ENCODE measurements at places on chromosomes 4 and X. TPM values are rescaled to one million over a fixed set of nuclear protein-coding genes. Genes with fewer than 3 reads are reported as not detected.

Gene TMEM271
- total RNA-seq: 0.30 TPM

DNA sequence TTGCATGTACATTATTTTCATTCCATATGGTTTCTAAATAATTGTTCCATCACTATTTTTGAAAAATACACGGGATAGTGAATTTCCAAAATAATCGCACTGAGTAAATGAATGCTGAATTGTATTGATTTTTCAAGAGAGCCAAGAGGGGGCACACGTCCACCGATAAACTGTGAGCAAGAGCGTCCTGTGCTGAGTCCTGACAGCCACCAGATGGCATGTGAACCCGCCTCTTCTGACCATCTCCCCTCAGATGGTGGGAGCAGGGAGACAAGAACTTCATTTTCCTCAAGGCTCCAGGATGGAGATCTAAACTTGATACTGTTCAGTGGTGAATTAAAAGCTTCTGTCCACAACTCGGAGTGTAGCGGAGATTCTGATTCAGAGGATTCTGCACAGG is 30.6 kb upstream of the IL9R start:
- DNase-seq: no peak

GRCh38 chr4:80540785-80541469 is 205.4 kb downstream of the CFAP299 start:
- no peak for DNase-seq

GRCh38 chr4:154456240-154456639 is 35.4 kb downstream of the DCHS2 start:
- DNase-seq: no peak

DNA sequence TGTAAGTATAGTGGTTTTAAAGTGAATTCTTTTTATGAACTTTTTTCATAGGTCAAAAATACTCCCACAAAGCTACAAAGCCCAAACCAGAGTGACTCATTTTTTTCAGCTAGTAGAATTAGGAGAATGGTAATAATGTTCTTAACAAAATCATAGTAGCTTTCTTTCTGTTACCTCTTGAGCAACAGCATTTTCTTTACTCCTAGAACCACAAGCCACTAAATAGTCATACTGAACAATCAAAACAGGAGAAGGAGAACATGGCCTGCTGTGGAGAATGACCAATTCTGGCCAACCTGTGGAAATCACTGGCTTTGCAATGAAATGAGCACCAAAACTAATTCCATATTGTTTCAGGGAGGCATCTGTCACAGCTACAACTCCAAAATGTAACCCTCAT is 112.9 kb downstream of the AMMECR1 start:
- DNase-seq: no peak

Gene KIAA1210
- 0.10 TPM for total RNA-seq

- DNase-seq: no peak
These were observed 91.6 kb upstream of the NMU start for GRCh38 chr4:55727746-55728145.

DNA sequence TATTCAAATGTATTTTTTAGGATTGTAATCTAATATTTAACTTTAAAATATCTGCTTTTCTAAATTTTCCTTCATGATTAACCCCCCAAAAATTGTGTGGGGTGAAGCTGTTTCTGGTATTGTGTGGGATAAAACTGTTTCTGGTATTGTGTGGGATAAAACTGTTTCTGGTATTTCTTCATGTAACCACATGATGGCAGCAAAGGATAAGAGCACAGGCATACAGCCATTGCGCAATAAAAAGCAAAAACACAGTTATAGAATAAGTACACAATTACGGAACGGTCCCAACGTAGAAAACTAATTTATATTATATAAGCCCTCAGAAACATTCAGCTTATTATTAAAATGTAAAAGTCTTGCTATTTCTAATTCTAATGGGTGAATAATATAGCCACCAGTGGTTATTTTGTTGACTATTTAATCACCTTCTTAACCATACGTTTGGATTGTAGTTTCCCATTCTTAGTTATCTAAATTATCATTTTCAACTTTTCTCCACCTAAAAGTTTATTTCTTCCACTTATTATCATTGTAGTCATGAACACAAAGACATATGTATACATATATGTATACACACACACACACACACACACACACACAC is 333.9 kb upstream of the FSTL5 start:
- peak; percentile 50 for DNase-seq

GRCh38 chr4:129337228-129337620 is 241.3 kb downstream of the C4orf33 start:
- DNase-seq: no peak

Gene VEGFD
- total RNA-seq: 2.6 TPM

- no peak for DNase-seq
These were observed 268.7 kb upstream of the EMCN start for GRCh38 chr4:100786481-100786880.

DNA sequence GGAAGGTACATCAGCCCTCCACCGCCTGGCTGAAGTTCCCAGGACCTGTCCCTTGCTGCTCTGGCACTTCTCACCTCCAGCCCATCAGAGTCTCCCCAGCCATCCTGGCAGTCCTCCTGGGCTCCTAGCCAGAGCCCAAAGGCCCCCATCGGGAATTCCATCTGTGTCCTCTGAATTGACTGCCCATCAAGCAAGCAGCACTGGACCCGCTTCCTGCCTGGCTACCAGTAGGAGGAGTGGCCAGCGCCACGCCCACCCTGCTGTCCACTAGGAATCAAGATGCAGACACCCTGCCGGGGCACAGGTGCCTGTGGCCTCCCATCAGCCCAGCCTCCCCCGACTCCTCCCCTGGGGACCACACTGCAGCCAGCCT is 47.2 kb downstream of the C4orf50 start:
- no peak for DNase-seq

DNA sequence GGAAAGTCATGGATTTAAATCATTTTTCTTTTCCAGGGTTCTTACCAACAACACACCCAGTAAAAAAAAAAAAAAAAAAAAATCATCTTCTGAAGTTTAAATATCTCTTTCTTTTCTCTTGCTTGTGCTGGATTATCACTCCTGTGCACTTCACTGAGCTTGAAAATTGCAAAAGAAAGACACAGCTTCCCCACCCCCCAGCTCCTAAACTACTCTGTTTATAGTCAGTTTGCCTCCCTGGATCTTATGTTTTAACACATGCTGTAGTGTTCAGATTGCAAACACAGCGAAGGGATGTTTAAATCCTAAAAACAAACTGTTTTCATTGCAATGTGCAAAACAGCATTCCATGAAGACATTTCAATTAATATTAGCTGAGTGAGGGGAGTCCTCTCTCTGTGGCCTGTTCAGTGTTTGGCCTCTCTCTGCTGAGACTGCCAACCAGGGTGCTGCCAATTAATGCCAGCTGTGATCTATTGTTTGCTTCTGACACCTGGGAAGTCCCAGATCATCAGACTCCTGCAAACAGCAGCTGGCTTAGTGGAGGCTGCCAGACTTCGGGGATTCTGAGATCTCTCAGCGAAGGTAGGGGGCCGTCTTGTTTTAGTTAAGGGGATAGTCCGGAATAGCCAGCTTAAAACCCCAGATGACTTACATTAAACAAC is 171.1 kb upstream of the PITX2 start:
- DNase-seq: no peak

Gene SPARCL1
- 118 TPM for total RNA-seq

GRCh38 chrX:13899607-13900006 is 82.7 kb upstream of the GPM6B start:
- DNase-seq: no peak

Gene ASB5
- 18.6 TPM for total RNA-seq

Gene NXF2B
- not detected for total RNA-seq

DNA sequence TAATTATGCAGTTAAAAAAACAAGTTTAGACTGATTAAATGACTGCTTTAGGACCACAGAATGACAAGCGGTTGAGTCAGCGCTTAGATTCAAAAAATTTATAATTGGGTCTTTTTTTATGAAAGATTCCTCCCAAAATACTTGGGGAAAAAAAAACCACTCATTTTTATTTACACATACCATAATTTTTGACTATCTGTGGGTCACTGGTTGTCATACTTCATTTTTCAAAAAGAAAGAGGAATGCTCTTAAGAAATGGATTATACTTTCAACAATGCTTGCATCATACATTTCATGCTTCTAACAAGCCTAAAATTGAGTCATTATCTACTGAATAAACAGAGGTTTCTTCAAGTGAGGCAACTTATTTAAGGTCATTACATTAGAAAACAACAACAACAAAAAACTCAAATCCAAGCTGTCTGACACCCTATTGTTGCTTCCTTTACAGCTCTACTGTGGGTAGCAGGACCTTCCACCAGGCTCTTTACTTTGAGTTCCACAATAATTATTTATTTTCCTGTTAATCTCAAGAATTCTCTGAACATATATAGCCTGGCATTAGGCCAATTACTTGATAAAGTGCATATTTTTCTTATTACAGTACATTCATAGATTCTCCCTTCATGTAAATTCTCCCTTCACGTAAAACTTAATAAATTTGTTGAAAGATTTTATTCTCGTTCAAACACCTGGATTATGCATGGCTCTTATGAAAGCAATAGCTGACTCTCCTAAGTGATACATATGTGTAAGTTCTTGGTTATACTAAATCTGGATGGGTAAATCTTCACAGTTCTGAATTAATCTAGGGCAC is 445.5 kb downstream of the PCDH10 start:
- no peak for DNase-seq

Gene XPNPEP2
- total RNA-seq: 4.1 TPM

DNA sequence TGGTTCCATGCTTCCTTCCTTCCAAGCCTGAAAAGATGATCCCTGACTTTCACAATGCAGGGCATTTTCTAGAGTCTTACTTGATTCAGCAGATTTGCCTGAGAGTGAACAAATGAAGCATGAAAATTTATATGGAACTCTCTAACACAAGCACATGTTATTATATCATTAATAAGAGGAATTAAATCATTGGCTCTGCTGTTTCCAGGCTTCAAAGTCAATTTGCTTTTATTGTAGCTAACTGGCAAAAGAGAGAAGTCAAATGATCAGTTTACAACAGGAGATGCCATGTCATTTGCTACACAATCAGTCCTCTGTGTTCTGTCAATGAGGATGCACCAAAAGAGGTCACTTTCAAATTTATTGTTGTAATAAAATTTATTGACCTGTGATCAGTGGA is 101.5 kb upstream of the UGT8 start:
- DNase-seq: no peak
